NCI-H446 (cell line): ENCODE measurements at places on chromosomes 5 and 9.

DNA sequence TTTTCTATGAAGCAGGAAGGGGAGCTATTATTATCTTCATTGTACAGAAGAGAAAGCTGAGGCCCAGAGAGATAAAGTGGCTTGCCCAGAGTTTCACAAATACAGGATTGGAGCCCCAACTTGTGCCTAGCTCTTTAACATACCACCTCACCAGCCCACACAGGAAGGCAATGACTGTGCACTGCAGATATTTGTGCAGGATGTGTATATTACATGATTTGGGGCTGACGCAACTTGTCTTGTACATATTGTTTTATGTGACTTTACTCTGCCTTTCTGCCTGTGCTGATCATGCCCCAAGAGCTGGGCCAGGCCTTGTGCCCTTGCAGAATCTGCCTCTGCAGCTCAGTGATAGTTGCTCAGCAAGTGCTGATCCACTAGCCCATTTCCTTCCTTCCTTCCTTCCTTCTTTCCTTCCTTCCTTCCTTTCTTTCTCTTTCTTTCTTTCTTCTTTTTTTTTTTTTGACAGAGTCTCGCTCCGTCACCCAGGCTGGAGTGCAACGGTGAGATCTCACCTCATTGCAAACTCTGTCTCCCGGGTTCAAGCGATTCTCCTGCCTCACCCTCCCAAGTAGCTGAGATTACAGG lies 106.6 kb upstream of the TBCA start:
- DNase-seq: no peak

- DNase-seq: no peak
Observed at GRCh38 chr9:78539188-78539587, 242.3 kb downstream of the PSAT1 start.

GRCh38 chr5:131999441-132000240 lies 11.8 kb downstream of the ACSL6 start:
- DNase-seq: no peak

DNA sequence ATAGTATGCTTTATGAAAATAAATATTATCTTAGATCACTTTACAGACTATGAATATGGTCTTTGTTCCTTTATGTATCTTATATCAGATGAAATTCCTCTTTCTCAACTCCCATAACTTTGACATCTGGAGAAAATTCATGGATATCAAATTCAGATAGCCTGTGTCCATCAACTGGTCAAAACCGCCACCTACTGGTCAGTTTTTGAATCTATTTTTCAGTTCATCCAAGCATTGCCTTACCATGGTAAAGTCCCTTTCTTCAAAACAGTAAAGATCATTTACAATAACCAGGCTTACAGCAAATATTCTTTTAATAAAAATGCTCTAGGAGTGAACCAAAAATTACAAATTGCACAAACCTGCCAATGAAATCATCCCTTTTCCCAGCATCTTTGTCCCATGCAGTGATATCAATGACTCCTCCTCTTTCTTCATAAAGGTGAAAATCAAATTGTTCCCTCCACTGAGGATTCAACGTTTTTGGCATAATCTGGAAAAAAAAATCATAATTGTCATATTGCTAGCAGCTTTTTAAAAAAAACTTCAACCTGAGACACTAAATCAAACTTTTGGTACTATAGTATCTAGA lies 290.5 kb downstream of the SLF1 start:
- DNase-seq: peak; percentile 59

- no peak for DNase-seq
Observed at GRCh38 chr5:122906768-122907167, 61.4 kb downstream of the SNX24 start.

- DNase-seq: no peak
Observed at GRCh38 chr5:114252226-114252625, 109.6 kb upstream of the KCNN2 start.

DNA sequence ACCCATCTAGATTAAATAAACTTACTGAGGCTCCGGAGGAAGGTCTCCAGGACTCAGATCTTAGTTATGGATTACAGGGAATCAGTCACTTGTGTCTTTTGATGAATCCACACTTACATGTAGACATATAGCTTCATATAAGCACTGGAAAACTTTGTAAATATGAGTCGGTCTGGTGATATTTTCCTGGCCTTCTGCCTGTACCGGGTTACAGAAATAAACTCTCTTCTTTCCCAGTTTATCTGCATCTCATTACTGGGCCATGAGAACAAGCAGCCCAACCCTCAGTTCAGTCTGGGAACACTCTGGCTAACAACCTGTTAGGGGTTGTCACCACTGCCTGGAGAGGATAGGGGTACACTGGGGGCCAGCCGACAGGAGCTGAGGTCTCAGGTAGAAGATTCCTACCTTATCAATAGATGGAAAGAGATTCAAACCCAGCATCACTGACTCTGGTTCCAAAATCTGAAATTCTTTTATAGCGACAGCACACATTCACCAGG lies 59.1 kb downstream of the THBS4 start:
- no peak for DNase-seq

DNA sequence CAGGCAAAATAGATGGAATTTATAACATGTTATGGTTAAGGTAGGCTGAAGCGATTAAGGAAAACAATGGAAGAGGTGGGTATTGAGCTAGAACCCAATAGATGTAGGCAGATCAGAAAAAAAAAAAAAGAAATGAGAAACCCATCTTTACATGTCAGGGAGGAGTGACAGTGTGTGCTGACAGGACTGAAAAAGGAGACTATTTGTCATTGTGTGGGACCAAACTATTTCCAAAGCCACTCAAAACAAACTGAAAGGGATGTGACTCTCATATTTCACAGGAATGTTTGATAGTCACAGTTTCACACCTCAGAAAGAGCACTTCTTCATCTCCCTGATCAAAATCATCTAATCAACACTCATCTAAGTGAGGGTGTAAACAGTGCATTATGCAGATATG lies 122.3 kb upstream of the KIF2A start:
- DNase-seq: no peak

- peak; percentile 3 for DNase-seq
Observed at GRCh38 chr9:94065535-94065961, 18.7 kb upstream of the PTPDC1 start.

DNA sequence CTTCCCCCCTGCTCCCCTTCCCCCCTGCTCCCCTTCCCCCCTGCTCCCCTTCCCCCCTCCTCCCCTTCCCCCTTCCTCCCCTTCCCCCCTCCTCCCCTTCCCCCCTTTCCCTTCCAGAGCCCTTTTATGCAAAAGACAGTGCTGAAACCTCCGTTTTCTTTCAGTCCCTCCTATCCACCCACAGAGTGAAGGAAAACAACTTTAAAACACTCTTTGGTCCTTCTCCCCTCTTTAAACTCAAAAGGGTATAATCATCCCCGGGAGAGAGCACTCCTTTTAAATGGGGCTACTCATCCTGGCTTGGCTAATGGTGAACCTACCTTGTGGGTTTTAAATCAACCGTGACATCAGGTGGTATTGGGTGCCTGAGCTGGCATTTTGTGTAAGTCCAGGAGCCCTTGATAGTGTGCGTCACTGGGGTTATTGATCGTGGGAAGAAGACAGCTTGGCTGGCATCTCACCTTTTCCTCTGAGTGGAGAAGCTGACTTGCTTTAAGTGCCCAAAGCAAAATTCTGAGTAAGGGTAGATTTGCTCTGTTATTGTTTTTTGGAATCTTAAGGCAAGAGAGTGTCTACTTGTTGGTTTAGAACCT lies 2.7 kb downstream of the LARP1 start:
- no peak for DNase-seq

GRCh38 chr9:126485662-126486061 lies 128.1 kb upstream of the LMX1B start:
- DNase-seq: no peak

DNA sequence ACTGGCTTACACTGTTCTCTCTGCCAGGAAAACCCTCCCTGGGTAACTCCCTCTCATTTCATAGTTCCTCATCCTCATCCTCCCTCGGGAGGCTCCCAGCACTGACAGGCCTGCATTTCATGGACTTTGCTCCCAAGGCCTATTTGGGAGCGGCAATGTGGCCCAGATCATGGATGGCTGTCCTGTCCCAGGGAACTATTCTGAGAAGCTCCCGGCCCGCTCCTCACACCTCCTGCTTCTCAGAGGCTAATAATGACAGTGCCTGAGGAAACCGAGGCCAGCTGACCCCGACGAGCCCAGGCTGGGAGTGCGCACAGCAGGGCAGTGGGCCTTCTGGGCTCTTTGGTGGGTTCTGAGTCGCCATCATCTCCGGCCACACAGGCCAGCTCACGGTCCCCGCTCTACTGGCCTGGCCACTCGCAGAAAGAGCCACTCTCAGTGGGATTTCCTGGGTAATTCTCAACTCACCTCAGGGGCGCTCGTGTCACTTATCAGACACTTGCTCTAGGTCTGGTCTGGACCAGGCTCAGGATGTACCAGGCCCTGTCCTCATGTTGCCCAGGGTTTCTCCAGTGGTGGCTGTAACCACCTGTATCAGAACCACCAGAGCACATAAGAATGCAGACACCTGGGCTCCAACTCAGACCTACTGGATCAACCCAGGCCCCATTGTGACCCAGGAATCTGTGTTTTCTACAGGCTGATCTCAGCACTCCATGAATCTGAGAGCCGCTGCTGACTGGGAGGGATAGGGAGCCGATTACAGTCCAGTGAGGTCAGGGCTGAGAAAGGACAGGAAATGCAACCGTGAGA lies 2.0 kb upstream of the DOLPP1 start:
- no peak for DNase-seq

GRCh38 chr9:15416880-15417279 lies 5.8 kb upstream of the SNAPC3 start:
- no peak for DNase-seq

GRCh38 chr9:92535940-92536850 lies at the start of gene ECM2:
Gene ECM2 (minus strand): TSS chr9:92535990. CDS start chr9:92522866, 13,124 bp downstream.
- DNase-seq: no peak

- no peak for DNase-seq
Observed at GRCh38 chr9:118643118-118643517, 726.1 kb downstream of the BRINP1 start.

GRCh38 chr9:14353222-14354056 lies 39.5 kb upstream of the NFIB start:
- peak; percentile 100 for DNase-seq

- no peak for DNase-seq
Observed at GRCh38 chr5:139215107-139215975, 17.2 kb upstream of the SIL1 start.

DNA sequence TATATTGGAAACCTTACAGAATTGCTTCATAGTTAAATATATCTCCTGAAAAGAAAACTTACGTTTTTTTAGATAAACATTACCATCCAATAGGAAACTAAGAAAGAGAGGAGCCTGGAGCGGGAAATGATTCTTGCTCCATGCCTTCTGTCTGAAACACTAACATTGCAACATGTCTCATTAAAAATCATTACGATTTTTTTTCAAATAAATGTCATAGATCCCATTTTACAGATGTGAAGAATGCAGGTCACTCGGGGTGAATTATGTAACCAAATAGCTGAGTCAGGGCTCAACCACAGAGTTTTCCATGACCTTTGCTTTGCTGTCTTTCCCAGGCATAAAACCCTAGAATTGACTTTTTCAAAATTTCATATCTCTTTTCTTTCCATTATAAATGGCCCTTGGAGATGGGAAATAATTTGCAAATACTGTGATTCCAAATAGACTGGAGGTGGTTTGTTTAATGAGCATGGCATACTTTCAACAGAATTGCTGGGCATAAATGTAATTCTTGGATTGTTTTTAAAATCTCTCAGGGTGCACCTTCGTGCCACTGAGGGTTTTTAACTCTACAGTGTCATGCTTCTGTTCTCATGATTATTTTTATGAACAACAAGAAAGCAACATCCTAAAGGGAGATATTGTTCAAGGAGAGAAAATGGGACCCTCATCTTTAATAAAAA lies 302.8 kb downstream of the EBF1 start:
- no peak for DNase-seq

GRCh38 chr9:121206516-121207370 lies 5.1 kb upstream of the RAB14 start:
- DNase-seq: no peak

GRCh38 chr9:105073147-105073546 lies 145.2 kb upstream of the ABCA1 start:
- no peak for DNase-seq

DNA sequence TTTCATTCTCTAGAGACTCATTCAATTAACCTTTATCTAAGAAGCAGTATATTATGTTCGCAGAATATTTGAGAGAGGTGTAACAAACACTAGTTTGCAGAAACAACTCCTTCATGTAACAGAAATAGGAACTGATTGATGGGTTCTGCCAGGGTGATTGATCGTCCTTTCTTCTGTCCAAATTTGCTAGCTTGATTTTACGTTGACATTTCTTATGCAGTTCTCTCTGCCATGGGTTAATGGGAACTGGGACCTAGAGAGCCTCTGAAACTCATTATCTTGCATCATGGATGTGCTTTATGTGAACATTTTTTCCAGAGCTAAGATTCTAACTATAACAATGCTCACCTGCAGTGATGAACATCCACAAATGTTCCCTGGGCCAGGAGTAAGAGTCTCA lies 107.0 kb downstream of the SLC24A2 start:
- no peak for DNase-seq

GRCh38 chr9:116817762-116818161 lies 130.7 kb downstream of the TRIM32 start:
- no peak for DNase-seq

- no peak for DNase-seq
Observed at GRCh38 chr9:111815285-111816070, 20.7 kb upstream of the SHOC1 start.

DNA sequence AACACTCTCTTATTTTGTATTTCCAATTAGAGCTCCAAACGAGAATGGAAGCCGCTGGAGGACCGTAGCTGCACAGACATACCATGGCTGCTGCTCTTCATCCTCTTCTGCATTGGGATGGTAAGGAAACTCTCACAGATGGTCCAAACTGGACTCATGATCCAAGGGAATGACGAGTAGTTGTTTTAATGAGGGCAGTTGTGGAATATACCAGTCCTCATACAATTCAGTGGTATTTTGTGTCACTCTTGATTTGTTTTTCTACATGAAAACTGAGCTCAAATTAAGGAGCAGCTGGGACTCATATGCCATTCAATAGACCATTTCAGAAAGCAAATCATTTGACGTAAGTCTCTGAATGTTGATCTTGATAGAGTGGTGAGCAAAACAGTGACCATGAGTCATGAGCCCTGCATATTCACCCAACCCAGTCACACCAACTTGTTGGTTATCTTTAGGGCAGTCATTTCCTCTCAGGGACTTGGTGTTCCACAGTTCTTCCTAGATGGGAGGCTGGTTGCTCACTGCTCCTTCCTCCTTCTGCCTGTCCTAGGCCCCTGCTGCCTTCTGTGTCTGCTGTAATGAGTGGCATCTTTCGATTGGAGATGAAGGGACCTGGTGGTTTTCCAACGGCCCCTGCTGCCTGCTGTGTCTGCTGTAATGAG lies 54.9 kb downstream of the SLC44A1 start:
- DNase-seq: no peak

DNA sequence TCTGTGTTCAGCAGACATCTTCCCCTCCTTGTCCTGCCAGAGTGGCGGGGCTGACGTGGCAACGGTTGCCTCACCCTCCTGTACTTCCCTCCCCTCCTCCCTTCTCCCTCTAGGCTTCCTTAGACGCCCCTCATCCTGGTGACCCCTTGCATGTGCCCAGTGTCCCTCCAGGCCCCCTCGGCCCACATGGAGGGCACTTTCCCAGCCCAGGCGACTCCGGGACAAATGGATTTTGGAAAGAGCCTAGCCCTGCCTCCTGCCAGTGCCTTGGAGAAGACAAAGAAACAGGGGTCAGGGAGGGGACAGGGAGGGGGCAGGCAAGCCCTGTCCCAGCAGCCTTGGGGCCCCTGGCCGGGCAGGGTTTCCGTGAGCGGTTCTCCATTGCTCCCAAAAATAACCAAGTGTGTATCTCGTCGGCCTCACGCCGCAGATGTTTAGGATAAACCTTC lies 38.3 kb upstream of the NEURL1B start:
- no peak for DNase-seq
